Panc1 (cell line): ENCODE measurements at places on chromosomes 6 and 20.

DNA sequence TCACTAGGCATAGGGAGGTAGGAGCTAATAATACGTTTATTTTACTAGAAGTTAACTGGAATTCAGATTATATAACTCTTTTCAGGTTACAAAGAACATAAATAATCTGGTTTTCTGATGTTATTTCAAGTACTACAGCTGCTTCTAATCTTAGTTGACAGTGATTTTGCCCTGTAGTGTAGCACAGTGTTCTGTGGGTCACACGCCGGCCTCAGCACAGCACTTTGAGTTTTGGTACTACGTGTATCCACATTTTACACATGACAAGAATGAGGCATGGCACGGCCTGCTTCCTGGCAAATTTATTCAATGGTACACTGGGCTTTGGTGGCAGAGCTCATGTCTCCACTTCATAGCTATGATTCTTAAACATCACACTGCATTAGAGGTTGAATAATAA is 1.1 kb downstream of the HFE start:
- peak overlapping the region; percentile 85 for H3K4me3 ChIP-seq
- H3K4me1 ChIP-seq: peaks cover 17% of the 10 kb centered on the region; the same call in 1 of the 2 replicates
- no peak for DNase-seq
- H3K27ac ChIP-seq: peak overlapping the region; percentile 96
- H3K36me3 ChIP-seq: no peaks in the 10 kb centered on the region
- H3K27me3 ChIP-seq: no peaks in the 10 kb centered on the region

DNA sequence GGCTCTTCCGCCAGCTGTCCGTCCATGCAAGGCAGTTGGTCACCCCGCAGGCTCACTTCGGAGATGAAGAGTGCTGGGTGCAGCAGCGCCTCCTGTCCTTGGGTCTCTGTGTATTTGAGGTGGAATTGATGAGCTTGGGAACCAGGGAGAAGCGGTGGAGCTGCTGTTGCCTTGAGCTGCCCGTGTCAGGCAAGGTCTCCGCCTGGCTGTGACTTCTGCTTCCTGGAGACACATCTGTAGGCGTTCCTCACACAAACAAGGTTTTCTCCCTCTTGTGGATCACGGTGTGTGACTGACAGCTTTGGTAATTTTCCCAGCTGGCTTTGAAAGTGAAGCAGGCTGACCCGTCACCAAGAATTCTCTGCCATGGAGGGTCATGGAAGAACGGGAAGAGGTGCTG is 2.5 kb upstream of the SLC17A9 start:
- no peak for DNase-seq
- H3K27me3 ChIP-seq: no peaks in the 10 kb centered on the region
- H3K4me1 ChIP-seq: no peaks in the 10 kb centered on the region
- no peak overlapping the region for H3K4me3 ChIP-seq
- peaks cover 6% of the 10 kb centered on the region for H3K36me3 ChIP-seq

- no peak overlapping the region for H3K4me3 ChIP-seq
- DNase-seq: peak; percentile 67
- peaks cover 23% of the 10 kb centered on the region for H3K4me1 ChIP-seq
- peak overlapping the region; percentile 76 for H3K27ac ChIP-seq
- H3K27me3 ChIP-seq: no peaks in the 10 kb centered on the region
Observed at GRCh38 chr6:40962241-40962640, 76.8 kb downstream of the UNC5CL start.

GRCh38 chr20:6473197-6473596 is 294.3 kb upstream of the BMP2 start:
- no peak for DNase-seq
- H3K27me3 ChIP-seq: no peaks in the 10 kb centered on the region

GRCh38 chr6:149782337-149782736 is 32.8 kb downstream of the PCMT1 start:
- peaks cover 5% of the 10 kb centered on the region; the same call in 1 of the 2 replicates for H3K36me3 ChIP-seq
- no peaks in the 10 kb centered on the region for H3K4me1 ChIP-seq
- no peak for DNase-seq
- no peak overlapping the region for H3K27ac ChIP-seq
- no peaks in the 10 kb centered on the region for H3K27me3 ChIP-seq
